NCI-H1092 (cell line): ENCODE measurements at places on chromosomes 11 and 22.

- no peak for DNase-seq
Measured at GRCh38 chr11:35039076-35039475, 99.9 kb upstream of the CD44 start.

DNA sequence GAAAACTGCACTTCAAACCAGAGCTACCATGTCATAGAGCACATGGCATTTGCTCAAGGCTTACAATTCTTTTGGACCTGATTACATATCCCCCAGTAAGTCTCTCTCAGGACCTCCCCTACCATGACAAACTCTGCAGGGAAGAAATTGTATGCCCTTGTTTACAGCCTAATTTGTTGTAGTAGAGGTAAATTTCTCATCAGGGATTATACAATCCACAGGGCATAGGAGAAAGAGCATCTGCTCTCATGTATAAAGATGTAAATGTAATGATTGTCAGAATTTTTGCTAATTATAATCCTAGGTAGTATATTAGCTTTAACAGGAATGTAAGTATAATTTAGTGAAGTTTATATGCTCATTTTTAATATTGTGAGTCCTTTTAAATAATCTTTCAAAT is at the start of gene OR8B3:
TSS of gene OR8B3 (minus strand) at position 101 of the 400 bp plus-strand sequence. CDS start 1,673 bp downstream, outside the sequence.
- DNase-seq: no peak

DNA sequence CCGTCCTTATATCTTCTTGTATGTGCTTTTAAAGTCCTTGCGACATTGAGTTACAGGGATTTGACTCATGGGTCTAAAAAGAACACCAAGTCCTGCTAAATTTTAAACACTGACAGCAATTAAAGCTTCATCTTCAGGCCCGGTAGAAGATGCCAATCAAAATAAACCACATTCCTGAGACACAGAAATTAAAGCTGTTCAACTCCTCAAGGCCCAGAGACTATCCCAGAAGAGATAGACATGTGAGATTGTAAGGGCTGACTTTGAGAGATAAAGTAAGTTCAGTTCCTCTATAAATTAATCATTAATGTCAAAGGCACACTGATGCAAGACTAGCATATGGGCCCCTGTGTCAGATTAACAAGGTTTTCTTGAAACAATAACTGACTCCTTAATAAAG is 49.8 kb downstream of the OSBPL5 start:
- no peak for DNase-seq

DNA sequence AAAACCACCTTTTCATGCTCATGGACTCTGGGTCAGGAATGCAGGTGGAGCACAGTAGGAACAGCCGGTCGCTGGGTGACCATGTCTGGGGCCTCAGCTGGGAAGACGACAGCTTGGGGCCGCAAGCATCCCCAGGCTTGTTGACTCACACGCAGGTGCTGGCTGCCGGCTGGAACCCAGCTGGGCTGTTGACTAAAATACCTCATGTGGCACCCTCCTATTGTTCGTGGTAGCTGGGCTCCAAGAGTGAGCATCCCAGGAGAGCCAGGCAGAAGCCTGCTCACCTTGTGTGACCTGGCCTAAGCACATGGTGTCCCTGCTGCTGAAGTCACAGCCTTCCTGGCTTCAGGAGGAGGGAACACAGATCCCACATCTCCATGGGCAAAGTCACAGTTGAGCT is 9.4 kb downstream of the DPP3 start:
- DNase-seq: peak; percentile 63

- DNase-seq: no peak
Measured at GRCh38 chr11:15692739-15693138, 578.0 kb downstream of the INSC start.

- DNase-seq: no peak
Measured at GRCh38 chr11:122232985-122233384, 117.0 kb upstream of the BLID start.

DNA sequence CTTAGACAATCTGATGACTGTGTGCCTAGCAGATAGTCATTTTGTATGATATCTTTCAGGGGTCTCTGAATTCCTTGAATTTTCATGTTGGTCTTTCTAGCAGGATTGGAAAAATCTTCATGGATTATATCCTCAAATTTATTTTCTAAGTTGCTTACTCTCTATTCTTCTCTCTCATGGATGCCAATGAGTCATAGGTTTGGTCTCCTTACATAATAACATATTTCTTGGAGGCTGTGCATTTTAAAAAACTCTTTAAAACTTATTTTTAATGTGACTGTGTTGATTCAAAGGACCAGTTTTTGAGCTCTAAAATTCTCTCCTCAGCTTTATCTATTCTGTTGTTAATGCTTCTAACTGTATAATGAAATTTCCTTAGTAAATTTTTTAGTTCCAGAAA is 198.7 kb downstream of the AASDHPPT start:
- DNase-seq: no peak

GRCh38 chr22:43783777-43784176 is 28.3 kb downstream of the EFCAB6 start:
- DNase-seq: no peak

GRCh38 chr11:71937826-71938225 is 9.0 kb downstream of the RNF121 start:
- no peak for DNase-seq

- peak; percentile 64 for DNase-seq
Measured at GRCh38 chr11:44868455-44869421, 81.9 kb downstream of the TP53I11 start.

GRCh38 chr22:44244265-44244822 is 63.6 kb downstream of the PARVG start:
- no peak for DNase-seq

GRCh38 chr11:106482917-106483785 is 405.7 kb downstream of the AASDHPPT start:
- DNase-seq: no peak

- DNase-seq: no peak
Measured at GRCh38 chr11:33256031-33256812, 959 bp upstream of the HIPK3 start.

DNA sequence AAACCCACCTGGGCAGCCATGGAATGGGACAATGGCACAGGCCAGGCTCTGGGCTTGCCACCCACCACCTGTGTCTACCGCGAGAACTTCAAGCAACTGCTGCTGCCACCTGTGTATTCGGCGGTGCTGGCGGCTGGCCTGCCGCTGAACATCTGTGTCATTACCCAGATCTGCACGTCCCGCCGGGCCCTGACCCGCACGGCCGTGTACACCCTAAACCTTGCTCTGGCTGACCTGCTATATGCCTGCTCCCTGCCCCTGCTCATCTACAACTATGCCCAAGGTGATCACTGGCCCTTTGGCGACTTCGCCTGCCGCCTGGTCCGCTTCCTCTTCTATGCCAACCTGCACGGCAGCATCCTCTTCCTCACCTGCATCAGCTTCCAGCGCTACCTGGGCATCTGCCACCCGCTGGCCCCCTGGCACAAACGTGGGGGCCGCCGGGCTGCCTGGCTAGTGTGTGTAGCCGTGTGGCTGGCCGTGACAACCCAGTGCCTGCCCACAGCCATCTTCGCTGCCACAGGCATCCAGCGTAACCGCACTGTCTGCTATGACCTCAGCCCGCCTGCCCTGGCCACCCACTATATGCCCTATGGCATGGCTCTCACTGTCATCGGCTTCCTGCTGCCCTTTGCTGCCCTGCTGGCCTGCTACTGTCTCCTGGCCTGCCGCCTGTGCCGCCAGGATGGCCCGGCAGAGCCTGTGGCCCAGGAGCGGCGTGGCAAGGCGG is 11.4 kb upstream of the ARHGEF17 start:
- DNase-seq: no peak

DNA sequence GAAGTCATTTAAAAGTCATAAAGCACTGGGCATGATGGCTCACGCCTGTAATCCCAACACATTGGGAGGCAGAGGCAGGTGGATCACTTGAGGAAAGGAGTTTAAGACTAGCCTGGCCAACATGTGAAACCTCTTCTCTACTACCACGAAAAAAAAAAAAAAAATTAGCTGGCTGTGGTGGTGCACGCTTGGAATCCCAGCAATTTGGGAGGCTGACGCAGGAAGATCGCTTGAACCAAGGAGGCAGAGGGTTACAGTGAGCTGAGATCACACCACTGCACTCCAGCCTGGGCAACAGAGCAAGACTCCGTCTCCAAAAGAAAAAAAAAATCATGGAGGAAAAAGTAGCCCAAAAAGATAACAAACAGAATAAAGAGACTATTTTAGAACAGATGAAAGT is 42.2 kb downstream of the NUP98 start:
- DNase-seq: no peak

- no peak for DNase-seq
Measured at GRCh38 chr22:23401910-23402274, 178.2 kb downstream of the IGLL1 start.

GRCh38 chr11:9594267-9595046 is 21.0 kb downstream of the WEE1 start:
- no peak for DNase-seq

DNA sequence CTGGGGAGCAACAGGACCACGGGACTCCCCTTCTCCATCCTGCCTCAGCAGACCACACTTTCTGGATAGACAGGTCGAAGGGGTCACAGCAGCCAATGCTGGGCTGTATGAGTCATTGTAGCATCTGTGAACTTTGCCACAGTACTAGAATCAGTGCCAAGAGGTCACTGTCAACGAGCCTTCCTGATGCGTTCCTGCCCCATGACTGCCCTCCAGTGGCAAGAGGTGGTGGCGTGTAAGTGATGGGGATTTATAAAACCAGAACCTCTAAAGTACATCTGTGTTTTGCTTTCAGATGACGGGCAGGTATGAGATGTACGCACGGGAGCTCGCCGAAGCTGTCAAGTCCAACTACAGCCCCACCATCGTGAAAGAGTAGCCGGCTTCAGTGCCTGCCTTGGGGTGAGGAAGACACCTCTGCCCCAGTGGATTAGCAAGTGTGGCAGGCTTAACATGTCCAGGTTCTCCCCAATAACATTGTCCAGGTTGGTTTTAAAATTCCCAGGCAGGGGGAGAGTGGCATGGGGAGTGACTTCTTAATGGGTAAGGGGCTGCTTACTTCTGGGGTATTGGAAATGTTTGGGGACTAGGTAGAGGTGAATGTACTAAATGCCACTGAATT is 29.4 kb downstream of the GUCD1 start:
- peak; percentile 40 for DNase-seq

GRCh38 chr11:70315716-70316115 is 45.2 kb downstream of the PPFIA1 start:
- DNase-seq: no peak

- no peak for DNase-seq
Measured at GRCh38 chr22:36964106-36964505, 50.7 kb downstream of the CSF2RB start.

DNA sequence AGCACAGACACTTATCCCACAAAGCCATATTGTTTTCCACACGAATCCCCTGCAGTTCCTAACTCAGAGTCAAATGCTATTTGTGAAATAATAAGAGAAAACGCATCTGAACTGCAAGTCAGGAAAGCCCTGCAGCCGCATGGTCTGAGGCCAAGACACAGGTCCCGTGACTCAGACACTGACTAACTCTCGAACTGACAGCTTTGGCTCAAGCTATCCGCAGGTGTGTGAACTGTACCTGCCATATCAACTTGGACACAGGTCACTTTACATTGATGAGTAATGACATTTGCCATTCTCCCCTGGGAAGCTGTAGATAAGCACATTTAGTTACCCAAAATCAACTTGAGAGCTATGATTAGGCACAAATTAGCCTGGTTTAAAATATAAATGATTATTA is 34.9 kb upstream of the NFRKB start:
- no peak for DNase-seq

DNA sequence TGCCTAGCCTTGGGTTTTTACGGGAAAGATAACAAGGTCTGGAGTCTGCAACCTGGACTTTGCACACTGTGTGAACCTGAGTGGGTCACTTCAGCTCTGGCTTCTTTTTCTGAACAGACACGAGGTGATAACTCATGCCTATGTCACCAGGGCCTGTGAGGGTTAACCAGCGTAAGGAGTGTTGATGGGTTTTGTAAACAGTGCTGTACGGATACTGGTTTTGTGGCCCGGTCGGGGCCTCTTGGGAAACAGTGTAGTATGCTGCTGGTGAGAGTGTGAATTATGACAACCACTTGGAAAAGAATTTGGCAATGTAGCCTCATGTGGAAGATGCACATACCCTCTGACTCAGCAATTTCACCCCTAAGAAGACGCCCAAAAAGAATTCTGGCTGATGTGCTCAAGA is 266.8 kb downstream of the MN1 start:
- DNase-seq: no peak

- DNase-seq: no peak
Measured at GRCh38 chr22:41564563-41564962, 3.8 kb downstream of the CSDC2 start.

DNA sequence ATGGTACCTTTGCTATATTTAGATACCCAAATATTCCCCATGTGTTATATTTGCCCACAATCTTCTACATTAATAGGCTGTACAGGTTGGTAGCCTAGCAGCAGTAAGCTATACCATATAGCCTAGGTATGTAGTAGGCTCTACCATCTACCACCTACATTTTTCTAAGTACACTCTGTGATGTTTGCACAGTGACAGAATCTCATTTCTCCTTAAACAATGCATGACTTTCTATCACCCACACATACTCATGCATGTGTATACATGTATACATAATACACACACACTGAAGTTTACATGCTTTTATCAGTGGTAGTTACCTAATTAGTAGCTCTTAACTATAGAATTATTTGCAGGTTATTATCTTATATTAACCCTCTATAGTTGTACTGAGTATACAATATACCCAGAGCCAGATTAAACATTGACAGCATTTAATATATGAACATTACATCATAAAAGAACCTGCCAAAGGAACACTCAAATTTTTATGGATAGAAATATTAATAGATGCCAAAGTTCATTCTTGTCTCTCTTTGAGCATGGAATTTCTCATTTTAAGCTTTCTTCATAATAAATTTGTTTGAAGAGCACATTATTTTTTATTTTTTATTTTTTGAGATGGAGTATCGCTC is 51.4 kb downstream of the ELP4 start:
- no peak for DNase-seq

- DNase-seq: no peak
Measured at GRCh38 chr11:73983741-73984538, 1.3 kb upstream of the UCP2 start.
